ENCODE measurements at places on chromosomes 13 and 19. TPM values are rescaled to one million over a fixed set of nuclear protein-coding genes. Genes with fewer than 3 reads are reported as not detected.

DNA sequence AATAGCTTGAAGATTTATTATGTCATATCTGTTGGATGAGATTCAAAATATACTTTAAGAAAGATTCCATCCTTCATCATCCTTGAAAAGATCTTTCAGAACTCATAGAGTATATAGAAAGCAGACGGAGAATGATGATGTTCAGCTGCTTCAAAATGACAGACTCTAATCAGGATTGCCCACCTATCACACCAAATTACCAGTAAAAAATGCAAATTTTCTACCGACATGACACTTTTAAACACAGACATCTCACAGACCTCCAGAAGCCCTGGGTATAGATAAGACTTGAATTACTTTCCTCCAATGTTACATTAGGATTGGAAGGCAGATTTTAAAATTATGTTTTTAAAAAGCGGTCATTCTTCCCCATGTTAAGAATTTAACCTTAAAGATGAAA lies 235.5 kb downstream of the GPC6 start:
- no peak for DNase-seq
- no peaks in the 10 kb centered on the region for H3K4me1 ChIP-seq
- no peak overlapping the region for H3K4me3 ChIP-seq
- no peaks in the 10 kb centered on the region for H3K36me3 ChIP-seq
- no peak overlapping the region for H3K27ac ChIP-seq
- no peaks in the 10 kb centered on the region for H3K27me3 ChIP-seq

Gene PSG2
- not detected for total RNA-seq

Gene CABP5
- not detected for total RNA-seq

GRCh38 chr13:113591750-113592149 lies 7.2 kb downstream of the TFDP1 start:
- H3K4me1 ChIP-seq: peaks cover 21% of the 10 kb centered on the region
- H3K36me3 ChIP-seq: peaks cover 39% of the 10 kb centered on the region
- no peak for DNase-seq
- no peak overlapping the region for H3K4me3 ChIP-seq
- no peaks in the 10 kb centered on the region for H3K27me3 ChIP-seq
- no peak overlapping the region for H3K27ac ChIP-seq
